ENCODE measurements at places on chromosomes 12 and 14.

GRCh38 chr12:19480459-19480858 lies 41.2 kb downstream of the AEBP2 start:
- DNase-seq = no peak

DNA sequence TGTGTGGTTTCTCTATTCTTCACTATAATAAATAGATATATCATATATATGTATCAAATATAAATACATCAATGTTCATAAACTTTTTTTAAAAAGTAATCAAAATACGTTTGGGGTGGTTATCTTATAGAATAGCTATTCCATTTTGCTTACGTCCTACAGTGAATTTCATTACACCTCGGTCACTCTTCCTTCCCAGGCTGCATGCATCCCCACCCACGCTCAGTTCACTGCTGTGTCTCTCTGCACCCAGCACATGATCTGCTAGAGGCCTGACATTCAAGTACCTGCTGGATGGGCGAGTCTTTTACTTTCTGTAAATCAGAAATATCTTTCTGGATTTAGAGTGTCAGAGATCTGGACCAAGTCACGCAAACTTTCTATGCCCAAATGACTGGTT lies 3.6 kb downstream of the STX2 start:
- DNase-seq = no peak

- DNase-seq = no peak
Measured at GRCh38 chr14:64719601-64720000, 15.4 kb downstream of the PLEKHG3 start.

- no peak for DNase-seq
Measured at GRCh38 chr12:129101404-129101803, 248.1 kb downstream of the GLT1D1 start.
